ENCODE measurements at places on chromosomes 6 and 20. TPM values are rescaled to one million over a fixed set of nuclear protein-coding genes. Genes with fewer than 3 reads are reported as not detected.

- H3K36me3 ChIP-seq = no peaks in the 10 kb centered on the region
- peak overlapping the region; percentile 89 for H3K27ac ChIP-seq
- H3K4me3 ChIP-seq = peak overlapping the region; percentile 75
- peak; percentile 76 for DNase-seq
Observed at GRCh38 chr6:29790626-29791025, 37.0 kb upstream of the HLA-G start.

DNA sequence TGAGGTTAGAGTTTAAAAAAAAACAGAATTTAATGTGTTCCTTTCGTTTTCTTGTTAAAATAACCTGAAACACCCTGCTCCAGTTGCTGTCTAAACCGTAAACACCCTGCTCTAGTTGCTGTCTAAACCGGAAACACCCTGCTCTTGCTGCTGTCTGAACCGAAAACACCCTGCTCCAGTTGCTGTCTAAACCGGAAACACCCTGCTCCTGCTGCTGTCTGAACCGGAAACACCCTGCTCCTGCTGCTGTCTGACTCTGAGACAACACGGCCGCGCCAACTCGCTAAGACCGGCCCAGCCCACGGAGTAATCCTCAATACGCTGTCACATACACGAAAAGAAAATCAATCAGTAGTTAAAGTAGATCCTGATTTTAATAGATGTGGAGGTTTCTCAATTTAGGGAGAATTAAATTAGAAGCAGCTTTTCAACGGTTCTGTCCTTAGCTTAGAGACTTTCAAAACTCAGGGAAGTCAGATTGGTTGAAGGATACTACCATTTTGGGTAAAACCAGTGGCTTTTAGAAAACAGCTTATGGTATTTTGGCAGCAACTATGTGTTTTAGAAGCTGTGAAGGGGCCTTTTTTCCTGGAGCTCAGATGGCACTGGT lies 98.3 kb downstream of the RAMACL start:
- no peak for DNase-seq
- H3K27me3 ChIP-seq = no peaks in the 10 kb centered on the region
- H3K4me3 ChIP-seq = no peak overlapping the region
- no peaks in the 10 kb centered on the region for H3K36me3 ChIP-seq

Gene FOXS1
- not detected for total RNA-seq

Gene VGLL2
- not detected for total RNA-seq

DNA sequence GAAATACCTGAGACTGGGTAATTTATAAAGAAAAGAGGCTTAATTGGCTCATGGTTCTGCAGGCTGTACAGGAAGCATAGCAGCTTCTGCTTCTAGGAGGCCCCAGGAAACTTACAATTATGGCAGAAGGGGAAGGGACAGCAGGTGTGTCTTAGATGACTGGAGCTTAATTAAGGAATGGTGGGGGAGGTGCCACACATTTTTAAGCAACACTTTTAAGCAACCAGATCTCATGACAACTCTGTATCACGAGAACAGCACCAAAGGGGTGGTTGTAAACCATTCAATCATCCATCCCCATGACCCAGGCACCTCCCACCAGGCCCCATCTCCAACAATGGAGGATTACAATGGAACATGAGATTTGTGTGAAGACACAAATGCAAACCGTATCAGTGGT lies 26.9 kb downstream of the FIG4 start:
- no peak for DNase-seq
- H3K4me1 ChIP-seq = no peaks in the 10 kb centered on the region
- no peak overlapping the region for H3K27ac ChIP-seq
- H3K27me3 ChIP-seq = no peaks in the 10 kb centered on the region
- H3K36me3 ChIP-seq = 0 out of 2 replicates have a peak, but pooled peaks cover 6% of the 10 kb centered on the region

DNA sequence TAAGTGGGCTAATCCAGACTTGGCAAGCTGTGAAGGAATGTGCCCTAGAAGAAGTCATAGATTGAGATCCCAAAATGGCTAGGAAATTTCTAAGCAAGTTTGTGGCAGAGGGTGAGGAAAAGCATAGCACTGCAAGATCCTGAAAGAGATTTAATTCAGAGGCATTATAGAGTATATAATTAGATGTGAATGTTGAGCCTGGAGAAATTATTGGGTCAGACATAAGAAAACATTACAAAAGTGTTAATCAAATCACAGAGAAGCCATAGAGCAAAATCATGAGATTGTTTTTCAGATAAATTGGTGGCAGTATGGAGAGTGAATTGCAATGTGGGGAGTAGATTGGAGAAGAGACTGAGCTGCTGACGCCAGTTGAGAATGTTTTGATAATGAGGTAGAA lies 90.0 kb downstream of the CD2AP start:
- H3K36me3 ChIP-seq = peaks cover 7% of the 10 kb centered on the region
- no peak overlapping the region for H3K27ac ChIP-seq
- no peaks in the 10 kb centered on the region for H3K27me3 ChIP-seq
- DNase-seq = no peak
- H3K4me3 ChIP-seq = no peak overlapping the region

Gene CAGE1
- total RNA-seq = 0.13 TPM

Gene TOX2
- 30.1 TPM for total RNA-seq

DNA sequence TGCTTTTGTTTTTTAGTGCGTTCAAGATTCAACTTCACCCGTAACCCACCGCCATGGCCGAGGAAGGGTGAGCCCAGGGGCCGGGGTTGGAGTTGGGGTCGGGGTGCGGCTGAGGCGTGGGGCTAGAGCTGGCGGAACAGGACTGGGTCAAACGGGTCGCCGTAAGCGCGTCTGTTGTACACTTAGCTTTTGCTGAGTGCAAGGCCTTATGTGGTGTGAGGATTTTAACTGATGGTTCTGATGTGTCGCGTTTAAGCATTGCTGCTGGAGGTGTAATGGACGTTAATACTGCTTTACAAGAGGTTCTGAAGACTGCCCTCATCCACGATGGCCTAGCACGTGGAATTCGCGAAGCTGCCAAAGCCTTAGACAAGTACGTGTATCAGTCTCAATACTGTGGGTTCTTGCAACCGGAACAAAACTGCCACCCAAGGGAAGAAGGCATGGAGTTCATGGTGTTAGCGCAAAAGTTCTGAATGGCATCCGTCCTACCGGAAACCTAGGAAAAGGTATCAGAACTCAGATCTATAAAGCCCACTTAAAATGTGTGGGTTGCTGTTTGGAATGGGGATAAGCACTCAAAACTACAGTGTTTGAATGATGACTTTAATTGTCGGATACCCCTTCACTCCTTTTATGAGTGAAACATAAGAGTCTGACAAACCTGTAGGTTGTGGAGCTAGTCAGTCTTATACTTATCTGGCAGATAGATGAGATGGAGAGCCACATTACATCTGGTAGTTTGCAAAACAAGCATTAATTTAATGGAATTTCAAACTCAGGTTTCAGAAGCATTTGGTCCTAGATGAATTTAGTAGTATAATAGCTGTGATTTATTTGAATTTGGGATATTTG lies 574 bp downstream of the RPS12 start:
- peak overlapping the region; percentile 89 for H3K27ac ChIP-seq
- H3K4me3 ChIP-seq = peak overlapping the region; percentile 84
- H3K36me3 ChIP-seq = peaks cover 41% of the 10 kb centered on the region
- H3K27me3 ChIP-seq = no peaks in the 10 kb centered on the region

Gene NR2E1
- not detected for total RNA-seq

Data from PC-9 (cell line).